ENCODE measurements at places on chromosomes 2 and 18. TPM values are rescaled to one million over a fixed set of nuclear protein-coding genes. Genes with fewer than 3 reads are reported as not detected.

Gene MRPS9
- 62.6 TPM for polyA plus RNA-seq

Gene ANKRD23
- polyA plus RNA-seq = 17.9 TPM

Gene HAAO
- polyA plus RNA-seq = 6.4 TPM

Gene NYAP2
- not detected for polyA plus RNA-seq

Gene SNORC
- polyA plus RNA-seq = 0.70 TPM
